NCI-H146 (cell line): ENCODE measurements at places on chromosomes 3 and 15.

- no peak for DNase-seq
Measured at GRCh38 chr3:15038306-15038705, 26.8 kb downstream of the MRPS25 start.

DNA sequence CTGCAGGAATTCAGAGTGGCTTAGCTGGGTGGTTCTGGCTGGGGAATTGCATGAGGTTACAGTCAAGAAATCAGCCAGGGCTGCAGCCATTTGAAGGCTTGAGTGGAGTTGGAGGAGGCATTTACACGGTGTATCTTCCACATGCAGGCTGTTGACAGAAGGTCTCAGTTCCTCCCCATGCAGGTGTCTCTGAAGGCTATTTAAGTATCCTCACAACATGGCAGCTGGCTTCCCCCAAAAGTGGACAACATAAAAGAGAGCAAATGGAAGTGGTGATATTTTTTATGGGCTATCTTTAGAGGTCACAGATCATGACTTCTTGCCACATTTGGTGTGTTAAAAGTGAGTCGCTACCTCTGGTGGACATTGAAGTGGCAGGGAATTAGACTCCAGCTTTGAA is 60.1 kb upstream of the SPRED1 start:
- DNase-seq: no peak

DNA sequence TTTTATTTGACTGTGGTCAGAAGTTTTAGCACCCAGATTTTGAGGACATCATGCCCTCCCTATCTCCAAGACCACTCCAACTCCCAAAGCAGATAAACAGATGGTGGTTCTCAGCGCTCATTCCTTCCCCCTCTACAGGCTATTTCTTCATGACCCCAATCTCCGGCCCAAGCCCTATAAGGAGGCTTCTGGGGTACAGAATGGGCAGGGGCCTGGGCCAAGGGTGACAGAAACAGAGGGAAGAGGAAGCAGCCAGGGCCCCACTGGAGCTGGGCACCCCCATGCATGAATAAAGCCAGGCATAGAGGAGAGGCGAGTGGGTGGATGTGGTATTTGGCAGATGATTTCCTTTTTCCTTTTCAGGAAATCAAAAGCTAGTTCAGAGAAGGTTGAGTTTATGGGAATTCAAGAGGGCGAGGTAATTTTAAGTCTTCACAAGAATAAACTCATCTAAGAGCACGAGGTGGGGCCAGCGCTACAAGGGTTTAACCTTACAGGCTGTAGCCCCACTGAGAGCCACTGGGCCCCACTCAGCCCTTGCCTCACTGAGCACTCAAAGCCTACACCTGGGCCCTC is 104.8 kb upstream of the HERC1 start:
- DNase-seq: no peak

DNA sequence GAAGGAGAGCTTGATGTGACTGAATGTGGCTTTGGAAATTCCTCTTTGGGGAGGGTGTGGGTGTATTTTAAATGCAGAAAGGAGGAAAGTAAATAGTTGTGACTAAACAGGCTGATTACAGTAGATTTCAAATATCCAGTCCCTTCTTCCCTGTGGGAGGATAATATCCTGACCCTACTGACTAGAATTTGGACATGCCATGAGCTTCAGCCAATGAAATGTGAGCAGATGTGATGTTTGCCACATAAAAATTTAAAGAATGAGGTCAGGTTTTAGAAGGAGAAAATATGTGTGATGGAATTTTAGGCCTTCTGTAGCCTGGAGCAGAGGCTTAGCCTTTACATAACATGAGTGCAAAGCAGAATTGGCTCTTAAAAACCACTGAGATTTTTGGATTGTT is 1218.9 kb downstream of the ROBO2 start:
- no peak for DNase-seq

GRCh38 chr3:53263907-53264306 is 8.1 kb upstream of the TKT start:
- DNase-seq: no peak

DNA sequence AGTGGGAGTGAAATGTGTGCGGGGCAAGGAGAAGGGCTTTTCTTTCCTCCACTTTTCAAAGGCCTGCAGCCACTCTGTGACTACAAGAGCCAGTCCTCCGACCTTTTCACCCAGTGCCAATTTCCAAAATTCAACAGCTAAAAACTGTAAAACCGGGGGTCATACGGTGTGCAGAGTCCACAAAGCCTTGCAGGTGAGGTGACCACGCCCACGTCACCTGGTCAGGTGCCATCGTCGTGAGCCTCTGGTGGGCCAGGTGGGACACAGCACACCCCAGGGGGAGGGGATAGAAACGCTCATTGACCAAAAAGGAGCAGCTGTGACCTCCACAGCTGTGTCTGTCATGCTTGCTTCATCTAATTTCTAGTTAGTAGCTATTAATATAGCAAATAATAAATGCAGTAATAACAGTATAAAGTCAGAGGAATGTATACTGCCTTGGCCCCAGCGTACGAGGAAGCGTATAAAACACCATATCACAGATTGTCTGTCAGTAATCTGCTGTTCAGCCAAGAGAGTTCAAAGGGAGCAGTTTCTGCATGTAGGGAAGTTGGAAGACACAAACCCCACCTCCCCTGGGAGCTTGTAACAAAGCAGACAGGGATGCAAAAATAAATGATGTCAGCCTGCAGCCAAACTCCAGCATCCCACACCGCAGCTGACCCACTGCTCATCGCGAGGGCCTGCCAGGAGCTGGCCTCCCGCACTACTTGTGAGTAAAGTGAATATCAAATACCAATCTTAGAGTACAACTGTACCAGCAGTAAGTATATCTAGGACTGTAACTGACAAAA is 86.7 kb downstream of the VGLL4 start:
- no peak for DNase-seq
